ENCODE measurements at places on chromosomes 1 and 21.

DNA sequence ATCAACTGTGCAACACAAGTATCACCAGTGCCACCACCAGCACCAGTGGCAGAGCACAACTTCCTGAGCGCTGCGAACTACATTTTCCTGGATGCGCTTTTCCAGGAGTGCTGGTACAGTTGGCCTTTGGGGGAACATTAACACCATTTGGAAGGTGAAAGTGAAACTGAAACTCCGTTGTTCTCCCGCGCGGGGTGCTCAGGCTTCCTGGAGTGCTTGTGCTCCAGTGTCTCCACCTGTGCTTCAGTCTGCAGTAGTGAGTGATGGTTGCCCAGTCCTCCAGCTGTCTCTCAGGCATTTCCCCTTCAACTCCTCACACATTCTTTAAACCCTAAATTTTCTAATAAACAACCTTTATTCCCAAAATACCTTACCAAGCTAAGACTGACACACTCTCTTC is 187.8 kb downstream of the LRRIQ3 start:
- DNase-seq: no peak

DNA sequence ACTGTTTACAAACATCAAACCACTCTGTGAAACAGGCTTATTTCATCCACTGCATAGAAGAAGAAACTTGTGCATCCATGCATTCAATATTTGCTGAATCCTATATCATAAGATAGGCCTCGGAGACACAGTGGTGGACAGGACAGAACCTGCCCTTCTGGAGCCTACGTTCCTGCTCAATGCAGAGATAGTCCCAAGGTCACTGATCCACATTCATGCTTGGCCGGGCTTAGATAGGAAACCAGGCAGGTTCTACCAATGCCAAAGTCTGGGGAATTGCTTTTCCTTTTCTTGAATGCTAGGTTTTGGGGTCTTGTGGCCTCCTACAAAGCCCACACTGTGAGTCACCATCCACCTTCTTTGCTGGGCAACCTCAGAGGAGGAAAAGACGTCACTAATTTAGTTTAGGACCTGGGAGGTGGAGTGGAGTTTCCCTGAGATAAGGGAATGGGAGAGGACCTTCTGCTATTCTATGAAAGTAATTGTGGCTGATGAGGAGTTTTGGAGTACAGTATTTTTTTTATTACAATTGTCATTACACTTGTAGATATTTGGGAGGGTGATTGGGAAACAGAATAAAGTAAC is 99.7 kb upstream of the CD34 start:
- DNase-seq: no peak

- DNase-seq: no peak
Measured at GRCh38 chr1:2392686-2393085, 1.0 kb downstream of the RER1 start.

DNA sequence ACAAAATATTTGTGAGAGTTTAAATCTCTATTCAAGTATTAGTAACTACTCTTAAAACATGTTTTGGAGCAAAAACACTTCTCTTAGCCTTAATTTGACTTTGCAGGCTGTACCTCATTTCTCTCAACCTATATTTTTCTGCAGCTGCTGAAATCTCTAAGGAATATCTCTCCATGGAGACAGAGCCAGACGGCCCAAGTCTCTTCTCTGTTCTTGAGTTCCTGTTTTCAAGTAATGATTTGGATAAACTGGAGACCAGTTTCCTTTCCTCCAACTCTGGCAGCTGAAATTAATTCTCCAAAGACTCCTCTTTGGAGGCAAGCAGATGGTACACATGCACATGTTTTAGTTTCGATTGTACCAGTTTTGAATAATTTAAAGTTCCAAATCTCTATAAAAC is 659.7 kb upstream of the NEGR1 start:
- DNase-seq: no peak

DNA sequence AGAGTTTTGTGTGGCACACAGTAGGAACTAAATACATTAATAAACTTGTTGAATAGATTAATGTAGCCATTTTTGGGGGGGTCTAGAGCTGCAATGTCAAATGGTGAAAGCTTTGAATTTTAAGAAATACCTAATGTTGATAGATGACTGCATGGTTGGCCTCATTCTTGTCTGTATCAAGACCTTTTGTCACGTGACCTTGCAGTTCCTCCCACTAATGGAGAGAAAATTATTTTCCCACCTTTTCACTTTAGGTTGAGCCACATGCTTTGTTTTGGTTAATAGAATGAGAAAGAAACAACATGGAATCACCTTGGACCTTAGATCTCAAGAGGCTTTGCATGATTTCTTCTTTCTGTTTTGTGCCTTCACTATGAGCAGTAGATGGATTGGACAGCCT is 223.6 kb upstream of the DEPDC1 start:
- no peak for DNase-seq

- DNase-seq: no peak
Measured at GRCh38 chr1:160346463-160346862, 3.3 kb downstream of the NCSTN start.

GRCh38 chr1:28313702-28314546 is 14.9 kb upstream of the MED18 start:
- DNase-seq: peak; percentile 76

- no peak for DNase-seq
Measured at GRCh38 chr1:88897070-88897730, 5.8 kb upstream of the GTF2B start.

GRCh38 chr1:72433591-72433990 is 151.3 kb upstream of the NEGR1 start:
- no peak for DNase-seq

DNA sequence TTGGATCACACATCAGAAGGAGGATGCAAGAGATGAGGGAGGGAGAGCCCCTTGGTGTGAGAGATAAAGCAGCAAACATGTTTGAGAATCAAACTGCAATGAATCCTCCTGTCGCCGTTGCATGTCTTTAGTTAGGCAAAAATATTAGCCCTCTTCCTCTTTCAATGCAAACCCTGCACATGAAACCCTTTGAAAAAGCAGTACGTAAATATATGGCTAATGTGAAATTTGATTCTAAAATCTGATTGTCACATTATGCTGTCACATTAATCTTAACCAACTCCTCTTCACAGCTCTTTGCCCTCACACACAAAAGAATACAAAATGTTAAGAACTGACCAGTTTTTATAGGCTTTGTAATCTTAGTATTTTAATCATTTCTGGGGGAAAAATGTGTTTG is 63.4 kb downstream of the WDR64 start:
- DNase-seq: no peak

GRCh38 chr1:156165083-156165482 is 11.7 kb downstream of the SEMA4A start:
- no peak for DNase-seq

GRCh38 chr1:118692143-118692542 is 296.0 kb downstream of the TBX15 start:
- no peak for DNase-seq

DNA sequence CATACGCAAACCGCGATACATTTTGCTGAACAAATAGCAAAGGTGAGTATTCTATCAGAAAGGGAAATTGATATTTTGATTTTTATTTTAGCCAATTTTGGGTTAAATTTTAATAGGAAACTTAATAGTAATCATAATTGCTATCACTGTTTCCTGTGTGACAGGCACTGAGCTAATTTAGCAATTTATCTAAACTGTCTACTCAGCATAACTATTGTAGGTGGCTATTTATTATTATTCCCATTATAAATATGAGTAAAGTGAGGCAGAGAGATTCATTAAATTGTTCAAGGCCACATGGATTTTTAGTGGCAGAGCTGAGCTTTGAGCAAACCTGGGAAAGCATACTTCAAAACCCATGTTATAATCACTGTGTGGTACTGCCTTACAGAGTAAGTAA is 21.1 kb downstream of the RTCA start:
- no peak for DNase-seq

DNA sequence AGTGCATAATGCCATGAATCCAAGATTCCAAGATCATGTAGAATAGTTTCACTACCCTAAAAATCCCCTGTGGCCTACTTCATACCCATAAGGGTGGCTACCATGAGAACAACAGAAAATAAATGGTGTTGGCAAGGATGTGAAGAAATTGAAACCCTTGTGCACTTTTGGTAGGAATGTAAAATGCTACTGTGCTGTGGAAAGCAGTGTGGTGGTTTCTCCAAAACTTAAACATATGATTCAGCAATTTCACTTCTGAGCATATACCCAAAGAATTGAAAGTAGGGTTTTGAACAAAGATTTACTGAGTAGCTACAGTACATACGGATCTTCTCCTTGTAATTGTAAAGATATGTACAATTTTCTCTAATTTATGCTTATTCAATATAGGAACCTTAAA is 16.0 kb downstream of the FNBP1L start:
- no peak for DNase-seq

GRCh38 chr1:238177960-238178645 is 287.4 kb upstream of the ZP4 start:
- DNase-seq: no peak

- DNase-seq: no peak
Measured at GRCh38 chr1:45848714-45849113, 45.3 kb downstream of the MAST2 start.

DNA sequence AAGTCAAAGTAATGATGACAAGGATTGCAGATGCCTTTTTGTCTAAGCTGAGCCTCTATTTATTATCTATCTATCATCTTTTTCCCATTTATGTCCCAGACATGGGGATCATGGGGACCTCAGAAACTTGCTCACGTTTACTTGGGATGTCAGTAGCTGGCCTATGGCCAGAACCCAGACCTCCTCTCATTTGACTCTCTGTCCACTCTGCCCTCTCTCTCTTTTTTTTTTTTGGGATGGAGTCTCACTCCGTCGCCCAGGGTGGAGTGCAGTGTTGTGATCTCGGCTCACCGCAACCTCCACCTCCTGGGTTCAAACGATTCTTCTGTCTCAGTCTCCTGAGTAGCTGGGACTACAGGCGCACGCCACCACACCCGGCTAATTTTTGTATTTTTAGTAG is 3.7 kb upstream of the ID3 start:
- DNase-seq: no peak

DNA sequence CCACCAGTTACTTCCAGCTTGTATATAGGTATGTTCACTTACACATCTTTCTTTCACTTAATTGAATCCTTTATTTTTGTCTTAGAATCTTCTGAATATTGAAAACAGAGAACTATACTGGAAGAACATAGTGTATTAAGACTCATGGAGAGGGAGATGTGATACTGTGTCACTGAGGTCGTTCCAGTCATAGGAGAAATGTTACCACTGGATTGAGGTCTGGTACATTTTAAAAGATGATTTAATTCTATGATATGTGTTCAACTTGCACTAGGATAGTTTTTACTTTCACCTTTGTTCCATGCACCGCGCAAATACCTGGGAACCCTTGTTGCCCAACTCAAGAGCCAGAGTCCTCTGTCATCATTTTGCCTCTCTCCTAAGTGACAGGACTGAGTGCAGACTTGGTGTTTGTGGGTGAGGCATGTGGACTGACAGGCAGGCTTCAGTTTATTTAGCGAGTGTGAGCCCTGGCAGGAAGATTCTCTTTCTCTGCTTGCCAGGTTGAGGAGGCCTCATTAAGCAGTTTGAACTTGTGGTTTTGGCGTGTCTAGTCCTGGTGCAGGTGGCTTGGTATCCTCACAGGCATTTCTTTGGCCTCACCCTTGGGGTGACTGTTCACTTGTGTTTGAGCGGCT is 63.7 kb downstream of the DYRK1A start:
- no peak for DNase-seq

DNA sequence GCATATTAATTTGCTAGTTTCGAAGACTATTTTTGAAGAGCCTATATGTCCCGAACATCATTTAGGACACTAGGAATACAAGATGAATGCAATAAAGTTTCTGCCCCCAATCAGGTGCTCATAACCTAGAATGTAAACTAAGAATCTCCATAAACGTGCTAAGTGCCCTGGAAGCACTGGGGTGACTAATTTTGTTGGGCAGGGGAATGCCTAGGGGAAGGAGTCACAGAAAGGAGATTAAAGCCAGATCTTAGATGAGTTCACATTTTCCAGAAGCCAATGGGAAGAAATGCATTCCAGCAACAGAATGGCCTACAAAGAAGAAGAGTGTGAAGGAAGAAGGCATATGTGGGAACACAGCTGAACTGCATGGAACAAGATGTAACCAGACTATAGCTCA is 19.5 kb downstream of the SCYL3 start:
- DNase-seq: no peak

DNA sequence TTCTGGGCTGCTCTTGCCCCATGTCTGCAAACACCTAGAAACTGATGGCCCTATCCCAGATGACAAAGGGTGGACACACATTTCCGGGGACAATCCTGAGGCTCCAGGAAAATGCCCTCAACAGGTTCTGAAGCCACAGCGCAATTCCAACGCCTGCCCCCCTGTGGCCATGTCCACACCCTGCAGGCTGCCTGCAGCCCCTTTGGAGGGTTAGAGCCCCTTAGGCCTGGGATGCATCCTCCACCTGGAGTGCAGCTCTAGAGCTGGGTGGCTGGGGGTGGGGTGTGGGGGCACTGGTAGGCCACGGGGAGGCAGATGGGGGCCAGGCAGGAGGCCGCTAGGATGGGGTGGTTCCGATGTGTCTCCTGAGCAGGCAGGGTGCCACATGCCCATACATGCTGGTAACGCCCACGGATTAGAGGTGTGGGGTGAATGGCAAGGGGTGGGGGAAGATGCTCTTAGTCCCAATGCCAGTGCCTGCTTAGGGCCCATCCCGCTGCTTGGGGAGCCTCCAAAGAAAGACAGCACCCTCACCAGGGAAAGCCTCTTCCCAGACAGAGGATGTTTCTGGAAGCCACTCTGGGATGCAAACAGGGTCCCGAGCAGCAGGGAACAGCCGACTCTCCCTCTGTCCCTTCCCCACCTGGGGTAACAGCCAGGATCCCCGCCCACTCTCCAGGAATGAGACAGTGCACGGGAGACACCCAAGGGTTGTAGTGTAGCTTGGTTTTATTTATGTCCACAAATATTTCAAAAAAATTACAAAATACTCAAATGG is 34.0 kb downstream of the SLC45A1 start:
- no peak for DNase-seq

GRCh38 chr1:3539707-3540425 is 71.4 kb downstream of the MEGF6 start:
- DNase-seq: no peak

- DNase-seq: no peak
Measured at GRCh38 chr1:43493661-43494450, 36.8 kb upstream of the PTPRF start.

GRCh38 chr1:204520834-204521709 is 4.9 kb downstream of the MDM4 start:
- no peak for DNase-seq

- DNase-seq: no peak
Measured at GRCh38 chr1:5099558-5099957, 445.1 kb downstream of the AJAP1 start.

DNA sequence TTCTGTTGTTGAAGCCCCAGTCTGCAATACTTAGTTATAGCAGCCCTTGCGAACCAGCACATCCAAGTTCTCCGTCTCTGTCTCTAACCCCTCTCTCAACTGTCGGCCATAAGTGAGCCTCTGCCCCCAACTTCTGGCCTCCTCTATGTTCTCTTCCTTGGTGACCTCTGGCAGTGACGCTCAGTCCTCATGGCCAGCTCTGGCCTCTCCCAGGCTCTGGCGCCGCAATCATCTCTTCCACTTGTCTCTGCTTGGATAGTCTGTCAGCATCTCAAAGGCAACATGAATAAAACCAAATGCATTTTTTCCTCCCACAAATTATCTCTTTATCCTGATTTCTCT is 8.4 kb upstream of the HLCS start:
- no peak for DNase-seq

- DNase-seq: no peak
Measured at GRCh38 chr1:38334930-38335592, 288.5 kb upstream of the POU3F1 start.

Measured in coronary artery (tissue), 2 donors.